Natural killer cell treated with Interleukin-12 subunit alpha and Interleukin-12 subunit beta and Interleukin-15 and Interleukin-18, amount 100 ng/mL, for 72 hours (primary cell): ENCODE measurements at places on chromosomes 16 and 17. TPM values are rescaled to one million over a fixed set of nuclear protein-coding genes. Genes with fewer than 3 reads are reported as not detected.

GRCh38 chr16:1874854-1875253 lies 2.9 kb upstream of the MEIOB start:
- no peak overlapping the region for H3K27ac ChIP-seq
- peaks cover 13% of the 10 kb centered on the region for H3K27me3 ChIP-seq
- no peaks in the 10 kb centered on the region for H3K36me3 ChIP-seq
- peaks cover 4% of the 10 kb centered on the region for H3K4me1 ChIP-seq

DNA sequence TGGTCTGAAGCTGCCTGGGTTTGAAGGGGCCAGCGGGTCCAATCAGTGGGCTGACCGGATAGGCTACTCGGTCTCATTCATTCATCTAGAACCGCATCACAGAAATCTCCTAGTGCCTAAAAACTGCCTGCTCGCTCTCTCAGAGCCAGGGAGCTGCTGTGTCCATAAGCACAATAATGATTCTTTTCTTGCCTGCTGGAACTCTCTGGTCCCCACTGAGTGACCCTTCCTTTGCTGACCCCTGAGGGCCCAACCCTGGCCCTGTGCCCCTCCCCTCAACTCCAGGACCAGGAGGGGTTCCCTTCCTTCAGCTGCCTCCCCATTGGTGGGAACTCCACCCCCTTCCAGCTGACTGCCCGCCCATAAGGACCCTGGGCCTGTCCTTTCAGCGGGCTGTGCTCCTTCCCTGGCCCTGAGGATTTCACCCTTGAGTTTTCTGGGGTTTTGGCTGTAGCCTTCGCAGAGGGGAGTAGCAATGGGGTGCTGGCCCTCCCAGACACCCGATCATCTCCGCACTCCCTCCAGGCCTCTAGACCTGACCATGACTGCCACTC lies 39.5 kb upstream of the DNAH9 start:
- no peaks in the 10 kb centered on the region for H3K27me3 ChIP-seq
- no peak overlapping the region for H3K4me3 ChIP-seq
- no peak for DNase-seq
- no peaks in the 10 kb centered on the region for H3K36me3 ChIP-seq

- H3K27ac ChIP-seq, result no peak overlapping the region
- no peaks in the 10 kb centered on the region for H3K36me3 ChIP-seq
- no peak for DNase-seq
- H3K27me3 ChIP-seq, result peaks cover 34% of the 10 kb centered on the region
- H3K4me1 ChIP-seq, result no peaks in the 10 kb centered on the region
- H3K4me3 ChIP-seq, result no peak overlapping the region
These were observed 60.4 kb downstream of the NOG start for GRCh38 chr17:56653877-56654276.

DNA sequence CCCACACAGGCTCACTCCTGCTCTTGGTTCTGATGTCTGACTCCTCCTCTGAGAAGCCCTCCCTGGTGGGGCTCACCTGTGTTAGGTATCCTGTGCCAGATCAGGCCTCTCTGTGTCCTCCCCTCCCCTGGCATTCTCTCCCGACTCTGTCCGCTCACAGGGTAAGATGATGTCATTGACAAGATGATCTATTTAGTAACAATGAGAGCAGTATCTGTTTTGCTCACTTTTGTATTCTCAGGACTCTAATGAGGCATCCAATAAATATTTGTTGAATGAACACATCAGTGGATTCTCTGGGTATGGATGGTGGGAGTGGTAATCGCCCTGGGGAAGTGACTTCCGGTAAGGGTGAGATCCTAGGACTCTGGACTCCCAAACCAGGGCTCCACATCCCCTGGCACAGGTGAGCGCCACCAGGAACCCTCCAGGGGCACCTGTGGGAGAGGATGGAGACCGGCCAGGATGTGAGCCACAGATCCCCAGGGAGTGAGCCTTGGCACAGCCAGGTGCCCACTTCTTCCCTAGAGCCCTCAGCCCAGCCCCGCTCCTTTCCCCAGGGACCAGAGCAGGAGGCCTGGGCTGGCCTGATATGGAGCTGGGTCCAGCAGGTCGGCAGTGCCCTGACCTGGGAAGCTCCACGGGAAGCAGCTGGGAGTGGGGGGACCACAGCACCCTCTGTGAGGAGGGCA lies 5.4 kb upstream of the HAP1 start:
- H3K4me3 ChIP-seq, result no peak overlapping the region
- H3K36me3 ChIP-seq, result no peaks in the 10 kb centered on the region
- DNase-seq, result no peak
- peaks cover 28% of the 10 kb centered on the region for H3K27me3 ChIP-seq
- H3K27ac ChIP-seq, result no peak overlapping the region

CMTM1 gene
- 7.2 TPM for total RNA-seq

IL34 gene
- total RNA-seq, result 1.2 TPM

RNF151 gene
- total RNA-seq, result not detected

LIMD2 gene
- 185 TPM for total RNA-seq
